ENCODE measurements at places on chromosomes 3 and 15.

DNA sequence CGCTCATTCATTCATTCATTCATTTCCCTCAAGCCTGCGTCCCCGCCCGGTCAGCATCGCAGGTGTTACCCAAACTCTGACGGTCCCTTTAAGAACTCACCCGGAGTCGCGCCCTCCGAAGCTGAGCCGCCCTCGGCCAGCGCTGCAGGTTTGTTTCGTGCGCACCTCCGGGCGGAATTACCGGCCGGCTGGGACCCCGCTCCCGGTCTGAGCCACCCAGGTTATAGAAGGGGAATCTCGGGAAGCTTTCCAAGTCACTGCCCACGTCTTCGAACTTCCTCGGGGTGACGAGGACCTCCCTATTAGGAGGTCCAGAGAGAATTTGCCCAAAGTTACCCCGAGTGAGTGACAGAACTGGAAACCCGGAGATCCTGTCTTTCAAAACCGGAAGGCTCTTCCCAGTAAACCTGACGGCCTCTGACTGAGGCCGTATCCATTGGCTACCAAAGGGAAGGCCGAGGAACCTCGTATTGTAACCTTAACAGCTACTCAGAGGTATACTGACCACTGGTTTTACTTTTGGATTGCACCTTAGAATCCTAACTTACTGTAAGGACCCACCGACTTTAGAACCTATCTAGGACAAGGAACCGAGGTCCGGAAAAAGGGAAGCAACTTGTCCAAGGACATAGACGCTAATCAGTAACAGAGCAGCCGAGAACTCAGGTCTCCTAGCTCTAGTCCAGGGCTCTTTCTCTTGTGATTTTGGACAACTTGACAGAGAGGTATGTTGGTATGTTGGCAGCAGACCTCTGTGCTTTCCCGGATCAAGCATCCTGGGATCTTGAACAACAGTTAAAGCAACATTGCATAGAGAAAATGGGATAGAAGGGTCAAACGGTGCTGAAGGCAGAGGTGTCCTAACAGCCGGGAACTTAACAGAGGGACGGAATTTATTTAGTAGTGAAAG lies 788 bp upstream of the DLG1 start:
- no peak for DNase-seq

DNA sequence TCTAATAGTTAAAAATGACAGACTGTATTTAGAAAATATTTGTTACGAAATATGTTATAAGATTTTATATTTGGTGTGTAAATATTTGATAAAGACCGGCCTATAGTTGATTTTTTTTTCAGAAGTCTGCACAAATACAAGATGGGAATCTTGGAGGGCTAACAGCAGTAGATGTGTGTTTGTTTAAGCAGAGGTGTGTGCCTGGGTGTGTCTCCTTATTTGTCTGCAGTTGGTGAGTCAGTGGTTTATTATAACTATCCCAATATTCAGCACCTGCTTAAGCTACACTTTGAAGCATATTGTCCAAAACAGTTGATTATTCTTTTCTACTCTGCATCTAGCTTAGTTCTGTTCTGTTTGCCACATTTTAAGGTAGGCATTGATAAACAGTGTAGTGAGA lies 12.4 kb downstream of the GLCE start:
- no peak for DNase-seq

- DNase-seq = no peak
Measured at GRCh38 chr3:189013224-189013888, 158.4 kb upstream of the TPRG1 start.

- DNase-seq = no peak
Measured at GRCh38 chr3:65958216-65958615, 80.5 kb downstream of the MAGI1 start.

DNA sequence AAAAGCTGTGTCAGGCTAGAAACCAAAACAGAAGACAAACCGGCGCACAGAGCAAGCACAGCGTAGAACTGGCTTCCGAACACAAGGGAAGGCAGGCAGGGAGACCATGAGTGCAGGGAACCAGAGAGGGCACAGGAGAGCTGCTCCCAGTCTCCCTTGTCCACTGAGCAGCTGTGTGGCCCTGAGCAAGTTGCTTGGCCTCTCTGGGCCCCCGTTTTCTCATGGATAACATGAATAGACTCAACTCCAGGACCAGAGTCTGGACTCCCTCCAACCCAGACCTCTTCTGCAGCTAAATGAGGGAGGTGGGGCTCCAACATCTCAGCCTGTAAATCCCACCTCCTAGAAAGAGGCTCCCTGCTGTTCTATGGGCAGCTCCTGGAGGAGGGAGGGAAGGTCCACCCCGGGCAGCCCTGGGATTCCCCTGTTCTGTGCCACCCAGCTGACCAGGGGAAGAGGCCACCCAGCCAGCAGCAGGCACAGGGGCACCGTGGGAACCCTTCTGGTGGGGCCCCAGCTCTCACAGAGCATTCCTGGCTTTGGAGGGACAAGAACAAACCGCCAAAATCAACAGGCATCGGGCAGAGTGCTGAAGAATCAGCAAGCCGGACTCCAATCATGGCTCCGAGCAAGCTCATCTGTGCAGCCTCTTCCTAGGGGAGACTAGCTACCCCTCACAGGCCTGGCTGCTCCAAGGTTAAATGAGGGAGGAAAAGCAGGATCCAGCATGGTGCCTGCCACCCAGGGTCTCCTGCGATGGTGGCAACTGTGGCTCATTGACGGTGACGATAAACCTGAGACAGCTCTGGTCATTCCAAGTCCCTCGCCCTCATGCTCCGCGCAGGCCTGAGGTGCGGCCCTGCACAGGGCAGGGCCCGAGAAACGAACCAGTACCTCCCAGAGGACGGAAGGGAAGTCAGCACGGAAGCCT lies 15.1 kb downstream of the XXYLT1 start:
- DNase-seq = no peak

DNA sequence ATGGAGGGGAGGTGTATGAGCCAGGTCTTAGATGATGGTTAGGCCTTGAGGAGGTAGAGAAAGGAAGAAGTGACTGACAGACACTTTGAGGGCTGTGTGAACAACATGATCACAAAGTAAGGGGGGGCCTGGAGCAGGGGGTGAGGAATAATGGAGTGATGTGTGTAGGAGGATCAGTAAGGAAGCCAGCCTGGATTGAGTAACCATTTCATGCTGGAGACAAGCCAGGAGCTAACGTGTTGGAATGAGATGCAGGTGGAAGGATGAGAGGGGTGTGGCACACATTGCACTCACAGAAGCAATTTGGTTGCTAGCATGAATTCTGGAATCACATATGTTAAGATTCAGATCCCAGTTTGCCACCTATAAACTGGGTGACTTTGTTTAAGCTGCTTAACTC lies 65.5 kb downstream of the BBX start:
- no peak for DNase-seq

- no peak for DNase-seq
Measured at GRCh38 chr15:80695911-80696661, 976 bp downstream of the ABHD17C start.

DNA sequence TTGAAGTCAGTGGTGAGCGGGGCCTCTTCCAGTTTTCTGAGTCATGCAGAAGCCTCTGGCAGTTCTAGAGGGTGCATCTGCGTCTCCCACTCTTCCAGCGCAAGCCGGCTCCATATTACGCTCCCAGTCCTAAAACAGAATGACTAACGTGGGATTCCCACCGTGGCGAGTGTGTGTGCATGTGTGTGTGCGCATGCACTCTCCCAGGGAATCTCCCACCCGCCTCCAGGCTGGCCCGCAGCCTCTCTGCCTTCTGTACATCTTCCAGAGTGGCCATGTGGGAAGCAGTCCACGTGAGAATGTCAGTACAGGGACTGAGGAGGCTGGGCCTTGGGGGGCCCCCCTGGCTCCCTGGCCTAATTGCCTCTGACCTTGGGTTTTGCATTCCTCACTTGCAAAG lies 87.7 kb downstream of the LSM3 start:
- DNase-seq = no peak
